ENCODE measurements at places on chromosomes 16 and 17.

DNA sequence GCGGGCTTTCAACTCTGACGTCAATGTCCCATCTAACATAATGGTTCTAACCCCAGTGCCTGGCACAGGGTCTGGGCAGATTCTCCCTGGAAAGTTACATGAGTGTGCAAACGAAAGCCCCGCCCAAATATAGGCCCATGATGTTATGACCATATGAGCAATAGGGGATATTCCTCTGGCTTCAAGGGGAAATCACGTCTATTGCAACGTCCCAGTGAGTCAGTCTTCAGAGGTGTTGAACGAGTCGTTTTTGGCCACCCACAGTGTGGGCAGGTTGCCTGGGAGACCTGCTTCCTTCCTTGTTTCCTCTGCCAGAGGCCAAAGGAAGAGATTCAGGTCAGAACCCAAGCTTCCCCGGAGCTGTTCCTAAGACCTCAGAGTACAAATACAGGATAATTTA lies 30.3 kb downstream of the PIK3R5 start:
- peak; percentile 75 for DNase-seq

GRCh38 chr17:48873209-48873608 lies 19.4 kb upstream of the ATP5MC1 start:
- DNase-seq = no peak

GRCh38 chr17:71850812-71851211 lies 270.0 kb upstream of the SOX9 start:
- no peak for DNase-seq

DNA sequence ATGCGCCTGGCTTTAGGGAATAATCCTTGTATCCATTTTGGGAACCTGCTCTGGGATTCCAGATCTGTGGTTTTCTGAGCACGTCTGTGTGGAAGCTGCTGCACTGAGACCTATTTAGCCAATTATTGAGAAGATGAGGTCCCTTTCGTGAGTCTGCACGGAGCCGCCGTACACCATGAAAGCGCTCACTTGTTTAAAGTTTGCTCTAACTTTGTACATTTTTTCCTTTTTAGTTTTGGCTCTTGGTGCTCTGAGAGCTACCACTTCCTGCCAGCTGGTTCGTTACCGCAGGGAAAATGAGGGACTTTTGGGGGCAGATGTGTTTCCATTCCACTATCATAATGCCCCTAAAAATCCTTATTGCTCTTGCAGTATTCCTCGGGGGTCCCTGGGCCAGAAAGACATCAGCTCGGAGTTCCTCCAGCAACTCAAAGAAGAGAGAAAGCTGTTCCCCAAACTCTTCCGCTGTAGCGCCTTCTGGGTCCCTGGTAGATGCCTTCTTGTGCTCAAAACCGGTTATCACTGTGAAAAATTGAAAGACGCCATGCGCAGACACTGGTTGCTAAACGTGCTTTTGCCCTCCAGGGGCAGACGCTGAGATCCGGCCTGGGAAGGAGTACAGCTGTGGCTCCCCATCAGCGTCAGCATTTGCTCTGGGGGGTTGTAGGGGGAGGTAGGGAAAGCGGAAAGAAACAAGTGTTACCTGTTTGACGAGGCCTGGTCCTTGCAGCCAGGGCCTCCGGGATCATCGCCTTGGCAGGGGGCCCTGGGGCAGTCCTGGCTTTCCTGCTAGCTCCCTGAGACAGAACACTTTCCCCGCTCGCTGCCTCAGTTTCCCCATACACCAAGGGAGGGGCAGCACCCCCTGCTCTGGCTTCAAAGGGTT lies 238.1 kb downstream of the MRTFB start:
- peak; percentile 49 for DNase-seq

GRCh38 chr16:69443927-69444631 lies 19.7 kb downstream of the CYB5B start:
- DNase-seq = no peak

DNA sequence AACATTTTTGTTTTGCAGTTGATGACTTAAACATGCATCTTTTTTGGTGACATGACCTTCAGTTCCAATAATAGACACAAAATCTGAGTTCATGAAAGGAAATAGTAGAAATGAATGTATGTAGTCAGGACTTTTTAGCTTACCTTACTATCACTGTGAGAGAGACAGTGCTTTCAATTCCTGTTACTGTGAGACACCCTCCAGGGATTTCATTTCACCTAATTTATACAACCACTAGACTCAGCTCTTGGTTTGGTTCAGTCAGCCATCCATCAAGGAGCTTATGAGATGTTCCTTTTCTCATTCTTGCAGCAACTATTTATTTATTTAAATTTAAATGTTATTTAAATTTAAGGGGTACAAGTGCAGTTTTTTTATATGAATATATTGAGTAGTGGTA lies 77.9 kb downstream of the MAP2K4 start:
- DNase-seq = no peak

GRCh38 chr16:54059319-54059718 lies 227.3 kb downstream of the IRX3 start:
- no peak for DNase-seq

DNA sequence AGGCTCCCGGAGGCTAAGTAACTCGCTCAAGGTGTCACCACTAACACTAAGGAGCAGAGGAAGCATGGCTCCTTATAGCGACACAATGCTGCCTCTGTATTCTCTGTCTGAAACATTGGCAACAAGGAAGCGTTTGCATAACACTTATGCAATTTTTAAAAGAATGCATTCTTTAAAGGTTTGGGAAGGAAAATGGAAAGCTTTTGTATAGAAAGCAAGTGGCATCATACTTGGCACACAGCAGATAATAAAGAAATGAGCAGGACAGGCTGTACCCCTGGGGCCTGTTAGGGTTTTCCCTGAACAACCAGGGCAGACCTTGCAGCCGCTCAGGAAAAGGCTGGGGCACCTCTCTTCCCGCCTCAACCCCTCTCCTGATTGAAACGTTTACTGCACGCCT lies 36.9 kb downstream of the PPL start:
- no peak for DNase-seq

- no peak for DNase-seq
Measured at GRCh38 chr17:18143044-18143936, 34.7 kb downstream of the MYO15A start.

Data from activated naive CD8-positive, alpha-beta T cell treated with anti-CD3 and anti-CD28 coated beads for 36 hours (primary cell).